ENCODE measurements at places on chromosomes 2 and 18. TPM values are rescaled to one million over a fixed set of nuclear protein-coding genes. Genes with fewer than 3 reads are reported as not detected.

DNA sequence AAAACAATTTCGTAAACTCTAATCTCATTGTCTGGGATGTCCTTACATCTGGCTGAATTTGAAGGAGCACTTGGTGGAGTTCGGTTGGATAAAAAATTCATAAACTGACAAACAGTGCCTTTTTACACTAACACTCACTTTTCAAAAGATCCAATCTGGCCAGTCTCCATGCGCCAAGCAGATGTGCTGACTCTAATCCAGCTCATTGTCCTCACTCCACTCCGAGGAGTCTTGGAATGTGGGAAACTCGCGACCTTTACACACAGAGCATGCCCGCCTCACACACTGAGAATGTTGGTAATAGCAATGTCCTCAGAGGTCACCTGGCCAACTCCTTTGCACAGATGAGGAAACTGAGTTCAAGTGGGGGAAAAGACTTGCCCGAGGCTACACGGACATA is 66.8 kb downstream of the XDH start:
- no peaks in the 10 kb centered on the region for H3K27me3 ChIP-seq
- no peak overlapping the region for H3K27ac ChIP-seq
- no peak for DNase-seq
- H3K36me3 ChIP-seq = no peaks in the 10 kb centered on the region

DNA sequence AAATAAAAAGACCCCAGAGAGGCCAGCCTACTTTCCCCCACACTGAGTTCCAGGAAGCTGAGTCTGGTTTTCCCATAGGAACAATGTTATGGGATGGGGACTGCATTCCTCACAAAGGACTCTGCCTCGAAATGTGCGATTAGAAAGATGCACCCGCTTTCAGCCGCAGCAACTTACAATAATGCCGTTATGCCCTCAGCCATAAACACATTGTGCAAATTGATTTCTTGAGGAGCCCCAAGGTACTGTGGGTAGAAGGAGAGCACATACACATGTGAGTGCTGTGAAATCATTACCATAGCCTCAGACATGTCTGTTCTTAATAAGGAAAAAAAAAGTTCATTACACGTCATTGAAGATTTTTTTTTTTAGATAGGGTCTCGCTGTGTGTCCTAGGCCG is 64.7 kb downstream of the AGAP1 start:
- DNase-seq = no peak
- no peaks in the 10 kb centered on the region for H3K27me3 ChIP-seq
- no peak overlapping the region for H3K27ac ChIP-seq
- H3K4me1 ChIP-seq = peaks cover 18% of the 10 kb centered on the region
- no peak overlapping the region for H3K4me3 ChIP-seq

DNA sequence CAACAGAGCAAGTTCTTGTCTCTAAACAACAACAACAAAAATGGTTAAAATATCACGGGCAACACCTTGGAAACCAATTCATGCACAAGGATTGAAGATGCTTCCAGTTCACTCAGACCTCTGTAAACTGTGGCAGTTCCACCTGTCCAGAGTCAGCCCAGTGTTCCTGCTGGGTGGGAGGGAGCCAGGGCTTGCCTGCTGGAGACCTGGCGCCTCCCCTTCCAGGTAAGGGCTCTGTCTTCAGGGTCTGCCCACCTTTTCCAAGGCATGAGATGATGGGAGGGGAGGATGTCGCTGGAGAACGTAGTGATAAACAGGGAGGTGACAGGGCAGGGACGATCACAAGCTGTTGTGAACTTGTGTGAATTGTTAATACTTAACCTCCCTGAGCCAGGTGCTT is 9.8 kb upstream of the GPC1 start:
- H3K27me3 ChIP-seq = no peaks in the 10 kb centered on the region
- no peaks in the 10 kb centered on the region for H3K4me1 ChIP-seq
- H3K36me3 ChIP-seq = no peaks in the 10 kb centered on the region
- peak; percentile 1 for DNase-seq
- no peak overlapping the region for H3K27ac ChIP-seq

DNA sequence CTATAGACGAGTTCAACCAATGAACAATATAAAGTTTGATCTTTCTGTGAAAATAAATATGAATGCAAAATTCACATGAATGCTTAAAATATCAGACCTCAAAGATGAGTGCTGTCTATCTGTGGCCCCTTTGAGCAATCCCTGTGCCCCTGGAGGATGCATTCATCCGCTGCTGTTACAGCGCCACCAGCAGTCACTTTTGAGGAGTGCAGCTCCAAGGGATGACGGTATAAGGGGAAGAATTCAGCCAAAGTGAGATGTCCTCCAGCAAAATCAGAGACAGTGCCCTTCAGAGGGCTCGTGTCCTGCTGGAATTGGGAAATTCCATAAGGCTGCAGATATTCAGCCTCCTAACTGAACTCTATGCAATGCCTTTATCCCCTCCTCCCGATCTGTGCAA is 12.0 kb upstream of the CHRNA1 start:
- H3K27me3 ChIP-seq = no peaks in the 10 kb centered on the region
- no peak for DNase-seq
- peaks cover 3% of the 10 kb centered on the region for H3K4me1 ChIP-seq

GRCh38 chr2:207332480-207333212 is 166.9 kb upstream of the KLF7 start:
- H3K4me1 ChIP-seq = peaks cover 2% of the 10 kb centered on the region
- H3K4me3 ChIP-seq = no peak overlapping the region
- no peaks in the 10 kb centered on the region for H3K27me3 ChIP-seq
- DNase-seq = no peak

DNA sequence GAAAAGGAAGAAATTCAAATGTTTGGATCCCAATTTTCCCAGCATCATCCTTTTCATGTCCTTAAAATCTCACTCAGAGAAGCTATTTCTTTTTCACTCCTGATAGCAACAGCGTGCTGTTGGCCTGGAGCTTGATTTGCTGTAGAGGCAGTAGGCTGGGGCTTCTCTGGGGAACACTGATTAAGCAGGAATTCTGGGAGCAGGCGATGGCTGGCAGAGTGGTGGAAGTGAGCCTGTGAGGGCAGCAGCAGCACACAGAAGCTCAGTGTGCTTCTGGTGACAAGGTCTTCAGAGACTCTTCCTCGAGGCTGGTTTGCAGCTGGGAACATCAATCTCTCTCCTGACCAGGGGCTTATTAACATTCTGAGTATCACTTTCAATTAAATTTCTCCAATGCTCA is 284.6 kb downstream of the DPP10 start:
- no peak overlapping the region for H3K4me3 ChIP-seq
- H3K27ac ChIP-seq = no peak overlapping the region
- H3K36me3 ChIP-seq = no peaks in the 10 kb centered on the region
- H3K27me3 ChIP-seq = no peaks in the 10 kb centered on the region
- no peaks in the 10 kb centered on the region for H3K4me1 ChIP-seq
- DNase-seq = no peak

DNA sequence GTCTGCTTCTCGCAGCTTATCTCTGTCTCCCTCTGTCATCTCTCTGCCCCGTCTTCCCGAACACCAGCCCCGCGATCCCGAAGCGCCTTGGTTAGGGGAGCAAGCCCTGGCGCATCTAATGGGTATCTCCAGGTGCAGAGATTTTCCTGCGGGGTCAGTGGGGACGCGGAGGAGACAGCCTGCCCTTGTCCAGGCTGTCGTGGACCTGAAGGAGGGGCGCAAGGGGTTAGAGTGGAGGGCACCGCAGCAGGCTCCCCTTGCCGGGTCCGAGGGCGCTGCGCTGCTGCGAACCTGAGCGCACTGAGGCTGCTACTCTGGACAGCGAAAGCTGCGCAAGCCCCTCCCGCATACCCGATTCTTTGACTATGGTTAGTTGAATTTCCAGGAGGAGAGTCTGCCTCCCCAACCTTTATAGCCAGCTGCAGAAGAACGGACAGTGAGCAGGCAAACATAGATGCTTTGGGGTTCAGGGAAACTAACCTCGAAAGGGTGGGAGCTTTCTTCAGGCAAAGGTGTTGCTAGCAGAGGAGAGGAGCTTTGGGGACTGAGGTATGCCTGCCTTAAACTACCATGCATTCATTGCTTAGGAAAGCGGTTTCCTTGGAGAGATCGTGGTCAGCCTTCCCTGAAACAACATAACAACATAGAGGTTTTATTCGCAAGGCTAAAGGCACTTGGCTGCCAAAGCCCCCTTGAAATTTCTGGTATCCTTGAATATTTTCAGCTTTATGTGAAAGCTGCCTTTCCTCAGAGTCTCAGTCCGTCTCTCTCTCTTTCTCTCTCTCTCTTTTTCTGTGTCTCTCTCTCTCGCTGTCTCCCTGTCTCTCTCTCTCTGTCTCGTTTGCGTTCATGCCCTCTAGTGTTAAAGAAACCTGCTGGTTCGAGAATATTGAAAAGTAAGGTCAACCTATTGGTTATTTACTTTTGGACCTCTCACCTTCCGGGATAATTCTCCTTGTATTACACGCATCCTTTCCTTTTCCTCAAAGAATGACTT is 1.6 kb downstream of the GALNT13 start:
- H3K36me3 ChIP-seq = no peaks in the 10 kb centered on the region
- H3K4me3 ChIP-seq = no peak overlapping the region
- no peak overlapping the region for H3K27ac ChIP-seq
- H3K27me3 ChIP-seq = no peaks in the 10 kb centered on the region
- DNase-seq = no peak
- no peaks in the 10 kb centered on the region for H3K4me1 ChIP-seq

- DNase-seq = no peak
- H3K4me1 ChIP-seq = no peaks in the 10 kb centered on the region
- no peak overlapping the region for H3K27ac ChIP-seq
- no peaks in the 10 kb centered on the region for H3K36me3 ChIP-seq
Observed at GRCh38 chr2:199680482-199680881, 170.5 kb downstream of the FTCDNL1 start.

GRCh38 chr2:66771359-66771976 is 336.5 kb downstream of the MEIS1 start:
- no peaks in the 10 kb centered on the region for H3K36me3 ChIP-seq
- no peak overlapping the region for H3K4me3 ChIP-seq
- DNase-seq = no peak
- H3K27me3 ChIP-seq = no peaks in the 10 kb centered on the region
- H3K4me1 ChIP-seq = peaks cover 2% of the 10 kb centered on the region
- no peak overlapping the region for H3K27ac ChIP-seq

- no peak for DNase-seq
- no peaks in the 10 kb centered on the region for H3K4me1 ChIP-seq
- no peaks in the 10 kb centered on the region for H3K36me3 ChIP-seq
- H3K27me3 ChIP-seq = no peaks in the 10 kb centered on the region
- H3K4me3 ChIP-seq = no peak overlapping the region
Observed at GRCh38 chr2:29480426-29480825, 365.2 kb downstream of the CLIP4 start.

DNA sequence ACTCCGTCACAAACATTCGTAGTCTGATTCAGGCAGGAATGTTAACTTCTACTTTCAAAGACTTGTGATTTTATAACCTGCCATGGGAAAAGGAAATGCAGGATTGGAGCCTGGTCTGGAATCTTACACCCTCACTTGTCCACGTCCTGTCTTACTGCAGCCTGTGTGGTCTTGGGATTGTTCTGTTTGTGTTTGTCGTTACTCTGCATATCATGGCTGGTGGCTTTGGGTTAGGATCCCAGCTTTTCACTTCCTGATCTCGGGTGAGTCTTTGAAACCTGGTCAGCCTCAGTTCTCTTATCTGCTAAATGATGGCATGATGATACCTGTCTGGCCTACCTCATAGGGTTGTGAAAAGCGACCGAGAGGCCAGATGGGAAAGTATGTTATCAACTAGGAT is 34.6 kb downstream of the SH3BP4 start:
- H3K4me1 ChIP-seq = peaks cover 7% of the 10 kb centered on the region
- no peaks in the 10 kb centered on the region for H3K36me3 ChIP-seq
- H3K4me3 ChIP-seq = no peak overlapping the region
- no peaks in the 10 kb centered on the region for H3K27me3 ChIP-seq
- DNase-seq = no peak

- H3K36me3 ChIP-seq = no peaks in the 10 kb centered on the region
- H3K4me1 ChIP-seq = no peaks in the 10 kb centered on the region
- no peak overlapping the region for H3K4me3 ChIP-seq
- H3K27ac ChIP-seq = no peak overlapping the region
Observed at GRCh38 chr2:143192716-143193115, 63.5 kb downstream of the ARHGAP15 start.

DNA sequence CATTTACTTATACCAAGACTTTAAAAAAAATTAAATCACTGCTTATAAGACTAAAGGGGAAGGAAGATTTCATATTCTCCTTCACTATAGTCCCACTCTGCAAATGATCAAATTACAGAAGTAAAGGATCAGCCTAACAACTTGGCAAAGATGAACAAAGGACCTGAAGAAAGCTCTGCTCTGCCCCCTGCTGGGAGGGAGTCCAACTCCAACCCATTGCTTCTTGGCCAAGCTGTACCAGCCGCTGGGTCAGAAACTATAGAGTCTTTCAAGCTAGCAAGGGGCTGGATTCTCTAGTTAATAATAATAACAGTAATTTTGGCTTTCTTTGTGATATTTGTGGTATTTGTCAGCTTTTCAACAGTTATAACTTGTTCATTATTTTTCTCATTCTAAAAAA is 927.0 kb upstream of the CRIM1 start:
- H3K27me3 ChIP-seq = no peaks in the 10 kb centered on the region
- DNase-seq = no peak
- no peaks in the 10 kb centered on the region for H3K36me3 ChIP-seq
- H3K4me1 ChIP-seq = no peaks in the 10 kb centered on the region
- no peak overlapping the region for H3K27ac ChIP-seq
- no peak overlapping the region for H3K4me3 ChIP-seq

DNA sequence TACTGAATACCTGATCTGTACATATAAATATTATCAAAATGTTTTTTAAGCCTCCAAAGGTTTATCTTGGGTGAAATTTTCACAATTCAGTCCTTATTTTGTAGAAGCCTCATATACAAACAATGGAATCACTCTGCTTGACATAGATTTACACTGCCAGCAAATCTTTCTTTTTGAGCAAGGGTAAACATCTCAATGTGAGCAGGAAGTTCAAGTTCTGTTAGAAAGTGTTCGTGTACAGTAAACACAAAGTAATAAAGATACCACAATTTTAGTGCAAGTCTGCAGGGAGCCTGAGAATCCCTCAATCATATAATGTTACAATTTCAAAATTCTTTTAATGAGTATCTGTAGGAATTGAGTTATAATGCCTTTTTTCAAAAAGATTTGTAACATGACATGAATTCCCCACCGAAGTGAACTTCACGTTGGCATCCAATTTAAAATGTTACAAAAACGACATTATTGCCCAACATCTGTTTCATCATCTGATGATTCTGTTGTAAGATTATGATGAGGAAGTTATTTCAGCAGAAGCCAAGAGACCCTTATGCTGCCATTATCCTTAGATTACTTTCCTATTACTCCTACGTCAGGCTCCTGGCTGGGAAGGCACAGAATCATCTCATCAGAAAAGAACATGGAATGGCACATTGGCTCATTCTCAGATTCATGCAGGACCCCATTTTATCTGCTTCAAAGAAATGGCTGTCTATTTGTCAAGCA is 283.9 kb upstream of the ACVR2A start:
- H3K4me1 ChIP-seq = no peaks in the 10 kb centered on the region
- no peak overlapping the region for H3K4me3 ChIP-seq
- no peak for DNase-seq
- H3K27me3 ChIP-seq = no peaks in the 10 kb centered on the region

TMEM18 gene
- polyA plus RNA-seq = 46.8 TPM

LINC00305 gene
- polyA plus RNA-seq = not detected

EVX2 gene
- polyA plus RNA-seq = not detected

CRYGD gene
- 7.0 TPM for polyA plus RNA-seq

ZEB2 gene
- polyA plus RNA-seq = 57.0 TPM

Measured in ovary (tissue), 10 donors.